BJ (cell line): ENCODE measurements at places on chromosomes 6 and 20.
A peak's percentile ranks its signal among the peaks of the same experiment; 100 is the strongest.

DNA sequence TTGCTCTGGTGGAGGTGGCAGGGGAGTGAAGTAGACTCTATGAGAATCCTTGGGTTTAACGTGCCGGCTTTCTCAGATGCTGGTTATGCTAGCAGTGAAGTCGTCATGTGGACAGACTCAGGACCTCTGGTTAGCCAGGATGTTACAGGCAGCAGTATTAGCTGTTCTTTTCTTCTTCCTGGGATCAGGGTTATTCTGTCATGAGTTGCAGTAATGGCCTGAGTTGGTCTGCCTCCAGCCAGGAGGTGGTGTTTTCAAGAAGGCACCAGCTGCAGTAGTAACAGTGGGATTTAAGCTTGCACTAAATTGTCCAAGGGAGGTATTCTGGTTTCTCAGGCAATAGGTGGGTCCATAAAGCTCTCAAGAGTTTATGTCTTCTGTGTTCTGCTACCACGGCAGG lies 56.7 kb downstream of the HDDC2 start:
- no peak for DNase-seq

DNA sequence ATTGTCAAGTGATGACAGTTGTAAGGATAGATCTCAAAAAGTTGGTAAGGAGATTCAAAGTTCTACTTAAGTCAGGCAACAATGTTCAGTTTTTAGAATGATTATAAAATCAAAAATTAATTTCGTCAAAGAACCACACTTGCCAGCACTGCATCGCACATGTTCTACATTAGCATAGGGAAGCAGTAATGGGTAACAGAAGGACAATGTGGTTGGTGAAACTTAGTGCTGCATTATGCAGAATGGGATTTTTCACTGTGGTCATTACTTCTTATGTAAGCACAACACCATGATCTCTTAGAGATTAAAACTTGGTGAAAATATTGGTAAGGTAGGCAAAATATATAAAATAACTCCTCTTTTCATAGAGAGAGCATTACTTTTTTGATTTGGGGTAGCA lies 173.7 kb upstream of the THEMIS start:
- DNase-seq = no peak

- no peak for DNase-seq
Observed at GRCh38 chr20:58938541-58938940, 42.5 kb upstream of the NELFCD start.

DNA sequence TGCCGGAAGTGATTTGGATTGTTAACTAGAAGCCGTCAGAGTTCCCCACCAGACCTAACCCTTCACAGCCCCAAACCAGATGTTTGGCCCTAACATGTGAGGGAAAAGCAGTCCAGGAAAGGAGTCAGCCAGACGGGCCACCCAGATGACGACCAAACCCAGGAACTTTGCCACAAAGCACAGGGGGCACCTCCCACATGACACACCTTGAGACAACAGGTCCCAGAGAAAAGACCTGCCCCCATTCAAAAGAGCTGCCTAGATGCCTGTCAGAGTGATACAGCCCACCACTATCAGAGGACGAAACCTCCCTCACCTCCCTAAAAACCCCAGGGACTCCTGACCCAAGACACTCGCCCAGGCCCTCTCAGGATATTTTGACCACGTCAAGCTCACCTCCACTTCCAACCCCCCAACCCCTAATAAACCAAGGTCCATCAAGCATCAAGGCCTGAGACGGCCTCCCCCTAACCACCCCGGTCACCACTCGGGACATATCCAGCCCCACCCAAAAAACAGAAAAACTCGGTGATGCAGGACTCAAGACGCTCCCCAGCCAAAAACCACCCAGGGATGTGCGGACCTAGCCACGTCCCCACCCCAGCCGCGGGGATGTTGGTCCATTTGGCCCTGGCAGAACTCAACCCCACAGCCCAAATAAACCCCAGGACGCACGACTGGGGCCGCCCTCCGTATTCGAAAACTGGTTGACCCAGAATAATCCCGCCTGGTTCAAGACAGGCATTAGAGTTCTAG lies 662 bp downstream of the ZNF343 start:
- no peak for DNase-seq

DNA sequence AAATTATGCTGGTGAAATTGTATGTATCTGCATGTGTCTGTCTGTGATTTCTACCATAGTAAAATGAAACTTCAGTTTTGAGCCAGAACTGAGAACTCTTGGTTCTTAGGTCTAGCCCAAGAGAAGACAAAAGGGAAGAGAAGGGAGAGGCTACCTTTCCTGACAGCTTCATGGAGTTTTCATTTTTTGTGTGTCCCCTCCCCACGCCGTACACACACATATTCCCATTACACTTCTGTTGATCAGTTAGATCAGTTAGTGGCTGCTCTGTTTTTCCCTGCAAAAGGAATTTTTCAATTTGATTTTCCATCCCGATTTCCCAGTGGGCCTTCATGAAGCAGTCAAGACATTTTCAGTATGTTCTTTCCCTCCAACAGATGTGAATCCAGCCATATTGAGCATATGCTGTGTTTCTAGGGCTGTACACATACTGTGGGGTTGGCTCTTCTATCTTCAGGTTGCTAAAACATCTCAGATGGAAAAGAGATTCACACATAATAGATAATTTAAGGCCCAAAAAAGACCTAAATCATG lies 52.5 kb downstream of the HIVEP1 start:
- DNase-seq = no peak

DNA sequence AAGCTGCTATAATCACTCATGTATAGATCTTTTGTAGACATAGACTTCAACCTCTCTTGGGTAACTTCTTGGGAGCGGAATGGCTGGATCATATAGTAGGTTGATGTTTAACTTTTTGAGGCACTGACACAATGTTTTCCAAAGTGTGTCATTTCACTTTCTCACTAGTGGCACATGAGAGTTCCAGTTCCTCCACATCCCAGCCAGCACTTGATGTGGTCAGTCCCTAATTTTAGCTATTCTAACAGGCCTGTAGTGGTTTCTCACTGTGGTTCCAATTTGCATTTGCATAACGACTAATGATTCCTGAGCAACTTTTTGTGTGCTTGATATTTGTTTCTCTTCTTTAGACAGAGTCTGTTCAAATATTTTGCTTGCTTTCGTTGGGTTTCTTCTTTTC lies 221.3 kb downstream of the DLL1 start:
- DNase-seq = no peak

GRCh38 chr20:19241440-19241839 lies 29.0 kb downstream of the SLC24A3 start:
- DNase-seq = no peak

DNA sequence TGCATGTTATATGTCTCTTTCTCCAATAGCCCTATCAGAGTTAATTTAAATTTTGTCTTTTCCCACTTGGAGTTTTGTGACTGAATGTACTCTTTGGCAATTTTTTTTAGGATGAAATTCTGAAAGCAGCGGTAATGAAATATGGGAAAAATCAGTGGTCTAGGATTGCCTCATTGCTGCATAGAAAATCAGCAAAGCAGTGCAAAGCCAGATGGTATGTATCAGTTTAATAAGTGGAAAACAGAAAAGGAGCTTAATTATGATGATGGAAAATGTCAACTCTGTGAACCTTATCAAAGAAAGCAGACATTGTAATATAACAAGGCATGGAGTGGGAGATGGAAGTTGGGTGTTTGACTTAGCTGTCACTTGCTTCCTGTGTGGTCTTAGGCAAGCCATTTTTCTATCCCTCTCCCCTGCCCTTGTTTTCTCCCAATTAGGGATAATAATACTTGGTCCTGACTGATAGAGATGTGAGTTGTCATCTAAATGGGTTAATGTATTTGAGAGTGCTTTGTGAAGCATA lies 2.7 kb downstream of the CDC5L start:
- DNase-seq = no peak

- no peak for DNase-seq
Observed at GRCh38 chr20:57540890-57541580, 16.1 kb upstream of the CTCFL start.

- DNase-seq = peak; percentile 51
Observed at GRCh38 chr6:134145786-134146185, 93.4 kb upstream of the SLC2A12 start.

DNA sequence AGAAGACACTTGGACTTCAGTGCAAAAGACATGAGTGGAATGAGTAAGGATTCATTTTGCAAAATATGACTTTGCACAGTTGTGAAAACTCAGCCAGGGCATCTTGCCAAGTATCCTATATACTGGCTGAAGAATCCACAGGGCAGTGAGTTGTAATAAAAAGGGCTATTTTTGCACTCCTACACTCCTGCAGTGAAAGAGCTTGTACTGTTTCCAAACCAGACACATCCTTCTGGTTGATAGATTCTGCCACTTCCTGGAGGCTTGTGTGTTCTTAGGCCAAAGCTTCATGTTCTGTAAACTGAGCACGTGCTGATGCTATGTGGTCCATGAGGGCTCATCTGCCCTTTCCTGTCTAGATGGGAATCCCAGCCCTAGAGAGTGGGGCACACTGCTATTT lies 34.9 kb downstream of the GMPR start:
- DNase-seq = no peak

DNA sequence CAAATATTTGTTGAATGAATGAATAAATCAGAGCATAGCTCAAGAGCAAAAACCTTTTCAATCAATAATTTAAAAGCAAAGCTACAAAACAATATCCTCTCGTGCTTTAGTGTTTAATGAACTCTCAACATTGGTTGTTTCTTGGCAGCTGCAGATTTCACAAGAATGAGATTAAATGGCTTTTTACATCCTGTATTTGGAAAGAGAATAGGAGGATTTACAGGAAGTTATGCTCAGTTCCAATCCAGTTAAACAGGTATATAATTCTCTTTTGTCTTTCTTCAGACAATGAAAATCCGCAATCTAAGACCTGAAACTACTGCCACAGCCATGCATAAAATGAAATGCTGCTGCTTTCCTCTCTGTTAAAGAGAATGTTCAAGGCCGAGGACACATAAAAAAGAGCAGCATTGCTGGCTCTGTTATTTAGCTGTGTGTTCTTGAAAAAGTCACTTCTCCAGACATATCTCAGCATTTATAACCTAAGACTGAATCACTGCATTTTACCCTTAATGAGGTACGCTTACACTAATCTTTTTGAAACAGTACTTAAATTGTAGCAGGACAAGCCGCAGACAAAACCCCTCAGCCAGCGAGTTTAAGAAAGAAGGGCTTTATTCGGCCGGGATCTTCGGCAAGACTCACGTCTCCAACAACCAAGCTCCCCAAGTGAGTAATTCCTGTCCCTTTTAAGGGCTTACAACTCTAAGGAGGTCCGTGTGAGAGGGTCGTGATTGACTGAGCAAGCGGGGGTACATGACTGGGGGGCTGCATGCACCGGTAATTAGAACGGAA lies 3.6 kb downstream of the C6orf52 start:
- DNase-seq = no peak

- no peak for DNase-seq
Observed at GRCh38 chr6:54655162-54655561, 191.4 kb upstream of the FAM83B start.

- no peak for DNase-seq
Observed at GRCh38 chr20:20655883-20656282, 56.6 kb downstream of the RALGAPA2 start.

DNA sequence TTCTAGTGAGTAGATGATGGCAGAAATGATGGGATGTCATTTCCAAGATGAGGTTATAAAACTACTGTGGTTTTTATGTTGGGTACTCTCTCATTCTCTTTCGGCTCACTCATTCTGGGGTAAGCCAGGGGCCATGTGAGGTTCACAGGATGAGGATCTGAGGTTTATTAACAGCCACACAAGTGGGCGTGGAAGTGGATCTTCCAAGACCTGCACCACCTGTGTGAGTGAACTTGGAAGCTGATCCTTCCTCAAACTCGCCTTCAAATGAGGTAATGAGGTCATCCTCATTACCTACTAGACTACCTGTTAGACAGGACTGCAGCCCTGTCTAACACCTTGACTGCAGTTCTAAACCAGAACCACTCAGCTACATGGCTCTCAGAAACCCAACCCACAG lies 45.1 kb upstream of the TAGAP start:
- no peak for DNase-seq

DNA sequence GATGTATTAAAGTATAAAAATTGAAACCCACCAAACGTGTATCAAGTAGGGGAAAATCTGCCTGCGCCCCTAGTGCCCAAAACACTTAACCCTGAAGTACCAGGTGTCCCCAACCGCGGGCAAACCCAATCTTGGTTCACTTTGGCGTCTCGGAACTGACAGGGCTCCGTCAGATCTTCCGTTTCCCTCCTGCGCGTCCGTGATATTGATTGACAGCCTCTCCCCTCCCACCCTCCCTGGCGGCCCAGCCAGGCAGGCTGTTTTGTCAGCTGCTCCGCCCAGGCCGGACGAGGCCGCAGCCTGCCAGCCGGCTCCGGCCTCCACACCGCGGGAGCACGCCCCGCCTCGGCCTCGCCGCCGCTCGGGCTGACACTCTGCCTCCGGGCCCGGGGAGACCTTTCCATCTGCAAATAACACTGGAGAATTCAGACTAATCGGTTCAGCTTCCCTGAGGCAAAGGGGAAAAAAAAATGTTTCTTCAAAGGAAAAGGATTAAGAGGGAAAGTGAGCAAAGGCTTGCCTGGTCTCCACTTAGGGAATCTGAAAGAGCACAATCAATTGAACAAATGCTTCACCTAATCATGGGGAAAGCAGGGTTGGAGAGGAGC lies 234.9 kb upstream of the MCHR2 start:
- DNase-seq = no peak

- DNase-seq = no peak
Observed at GRCh38 chr6:35343092-35343834, 905 bp downstream of the PPARD start.

GRCh38 chr6:111524252-111524651 lies 41.2 kb upstream of the REV3L start:
- DNase-seq = no peak

GRCh38 chr6:87965806-87966205 lies 81.8 kb upstream of the SPACA1 start:
- DNase-seq = no peak

DNA sequence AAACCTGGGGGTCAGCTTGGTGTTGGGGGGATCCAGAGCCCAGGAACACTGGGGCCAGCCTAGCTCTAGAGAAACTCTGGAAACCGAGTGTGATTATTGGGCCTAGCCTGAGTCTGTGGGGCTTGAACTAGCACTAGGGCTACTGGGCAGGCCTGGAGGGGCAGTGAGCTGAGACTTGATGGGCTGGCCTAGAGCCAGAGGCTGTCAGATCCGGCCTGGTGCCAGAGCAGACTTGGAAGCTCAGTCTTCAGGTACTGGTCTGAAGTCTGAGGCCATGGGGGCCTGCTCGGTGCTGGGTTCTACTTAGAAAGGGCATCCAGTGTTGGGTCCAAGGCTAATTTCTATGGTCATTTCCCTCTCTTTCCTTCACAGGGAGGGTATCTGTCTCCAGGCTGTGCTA lies 2.7 kb downstream of the DEFB112 start:
- DNase-seq = no peak

GRCh38 chr6:158021814-158022748 lies 40.4 kb downstream of the SYNJ2 start:
- no peak for DNase-seq

DNA sequence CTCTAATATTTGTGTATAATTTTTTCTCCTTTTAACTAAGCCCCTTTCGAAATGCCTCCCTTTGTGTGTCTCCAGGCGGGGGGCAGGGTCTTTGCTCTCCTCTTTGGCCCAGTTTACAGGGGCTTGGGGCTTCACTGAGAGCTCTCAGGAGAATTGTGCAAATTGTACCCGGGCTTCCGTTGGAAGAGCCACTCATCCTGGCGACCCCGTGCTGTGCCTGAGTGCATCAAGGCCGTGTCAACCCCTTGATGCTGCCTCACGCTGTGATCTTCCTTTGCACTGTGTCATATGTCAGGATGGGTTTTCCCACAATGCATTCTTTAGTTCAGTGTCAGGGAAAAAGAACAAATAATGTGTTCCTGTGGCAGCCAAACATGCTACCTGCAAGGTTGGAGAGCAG lies 118.0 kb upstream of the POU3F2 start:
- no peak for DNase-seq
